Hindlimb muscle (tissue), 1 donor: ENCODE measurements at places on chromosomes 13 and 19. TPM values are rescaled to one million over a fixed set of nuclear protein-coding genes. Genes with fewer than 3 reads are reported as not detected.

RNF113B gene
- polyA plus RNA-seq: not detected

SULT2A1 gene
- not detected for polyA plus RNA-seq

GAPDHS gene
- not detected for polyA plus RNA-seq

SHISA7 gene
- 0.18 TPM for polyA plus RNA-seq

FAAP24 gene
- 1.3 TPM for polyA plus RNA-seq

RB1 gene
- 64.1 TPM for polyA plus RNA-seq

NCCRP1 gene
- 0.26 TPM for polyA plus RNA-seq

MUC16 gene
- polyA plus RNA-seq: 0.03 TPM

CPT1C gene
- 6.2 TPM for polyA plus RNA-seq

LRRC63 gene
- polyA plus RNA-seq: 0.10 TPM

MYO1F gene
- 12.3 TPM for polyA plus RNA-seq

ZNF540 gene
- polyA plus RNA-seq: 3.6 TPM

HCST gene
- 8.3 TPM for polyA plus RNA-seq

SLAIN1 gene
- 5.4 TPM for polyA plus RNA-seq

FXYD1 gene
- polyA plus RNA-seq: 281 TPM

RUBCNL gene
- 2.8 TPM for polyA plus RNA-seq

SLC7A9 gene
- 0.61 TPM for polyA plus RNA-seq

PTGIR gene
- polyA plus RNA-seq: 2.3 TPM

CYP2S1 gene
- polyA plus RNA-seq: 0.46 TPM

ZNF793 gene
- polyA plus RNA-seq: 12.6 TPM

DNM2 gene
- polyA plus RNA-seq: 87.4 TPM

CFAP97D2 gene
- polyA plus RNA-seq: not detected

ZNF611 gene
- 7.3 TPM for polyA plus RNA-seq

TEX29 gene
- 0.63 TPM for polyA plus RNA-seq

RPL21 gene
- polyA plus RNA-seq: 945 TPM

SBK2 gene
- polyA plus RNA-seq: 3.2 TPM

REEP6 gene
- 3.0 TPM for polyA plus RNA-seq

DAND5 gene
- 0.18 TPM for polyA plus RNA-seq

COL4A2 gene
- polyA plus RNA-seq: 562 TPM

OR7D2 gene
- polyA plus RNA-seq: 0.06 TPM
